ENCODE measurements at places on chromosomes 5 and 9.
A peak's percentile ranks its signal among the peaks of the same experiment; 100 is the strongest.

- DNase-seq: no peak
These were observed 109.8 kb upstream of the MSX2 start for GRCh38 chr5:174614500-174615135.

- DNase-seq: no peak
These were observed 82.4 kb downstream of the IQGAP2 start for GRCh38 chr5:76485511-76485910.

DNA sequence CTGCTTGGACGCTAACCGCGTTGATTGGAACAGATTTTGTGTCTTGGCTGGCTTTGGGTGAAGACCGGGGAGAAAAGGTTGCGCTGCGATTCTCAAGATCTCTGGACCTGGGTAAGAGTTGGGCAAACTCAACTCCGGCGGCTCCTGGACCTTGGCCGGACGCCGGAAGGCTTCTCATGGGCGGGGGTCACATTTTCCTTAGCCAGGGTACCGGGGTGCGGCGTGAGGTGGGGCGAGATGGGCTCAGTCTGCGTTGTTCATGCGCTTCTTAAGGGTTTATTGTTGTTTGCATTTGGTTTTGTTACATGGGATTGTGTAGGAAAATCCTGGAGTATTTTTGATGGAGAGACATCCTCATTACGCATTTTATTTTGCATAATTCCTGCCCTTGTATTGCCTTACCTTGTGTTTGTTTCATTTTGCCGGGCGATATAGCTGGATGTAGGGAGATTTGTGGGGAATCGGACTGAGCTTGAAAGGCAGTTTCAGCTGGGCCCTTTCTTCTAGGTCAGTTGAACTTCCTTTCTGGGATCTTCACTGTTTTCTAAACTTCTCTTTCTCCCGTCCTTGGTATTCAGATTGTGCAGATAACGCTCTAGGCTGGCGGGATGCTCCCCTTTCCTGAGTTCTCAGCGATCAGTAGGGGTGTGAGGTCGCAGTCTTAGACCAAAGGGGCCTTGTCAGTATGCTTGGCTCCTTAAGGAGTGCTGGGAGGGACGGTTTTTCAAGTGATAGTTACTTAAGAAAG, 524 bp downstream of the MEGF10 start:
- DNase-seq: no peak

- DNase-seq: no peak
These were observed 1.8 kb downstream of the MCTP1 start for GRCh38 chr5:95283022-95283615.

- peak; percentile 52 for DNase-seq
These were observed 87.4 kb downstream of the PTCD2 start for GRCh38 chr5:72407541-72407940.
